Suprapubic skin (tissue), 4 donors: ENCODE measurements at places on chromosomes 3 and 15. TPM values are rescaled to one million over a fixed set of nuclear protein-coding genes. Genes with fewer than 3 reads are reported as not detected.
A peak's percentile ranks its signal among the peaks of the same experiment; 100 is the strongest.

GRCh38 chr3:143979813-143980212 lies 8.2 kb downstream of the DIPK2A start:
- no peak for DNase-seq

GRCh38 chr3:87002346-87002745 lies 11.4 kb upstream of the VGLL3 start:
- no peak for DNase-seq

DNA sequence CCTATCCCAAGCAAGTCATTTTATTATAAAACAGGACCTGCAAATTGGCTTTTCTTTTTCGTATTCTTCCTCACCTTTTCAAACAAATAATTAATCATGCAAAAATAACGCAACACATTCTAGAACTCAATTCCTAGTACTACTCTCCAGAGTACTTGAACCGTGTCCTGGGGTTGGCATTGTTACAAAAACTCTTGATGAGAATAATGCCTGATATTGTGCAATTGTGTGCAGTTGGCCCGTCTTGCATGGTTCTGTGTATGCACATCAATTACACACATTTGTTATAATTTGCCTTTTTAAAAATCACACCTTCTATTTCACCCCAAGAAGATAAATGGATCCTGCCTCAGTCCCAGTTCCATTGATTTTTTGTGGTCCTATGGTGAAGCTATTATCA lies 205.4 kb downstream of the EPHB1 start:
- no peak for DNase-seq

DNA sequence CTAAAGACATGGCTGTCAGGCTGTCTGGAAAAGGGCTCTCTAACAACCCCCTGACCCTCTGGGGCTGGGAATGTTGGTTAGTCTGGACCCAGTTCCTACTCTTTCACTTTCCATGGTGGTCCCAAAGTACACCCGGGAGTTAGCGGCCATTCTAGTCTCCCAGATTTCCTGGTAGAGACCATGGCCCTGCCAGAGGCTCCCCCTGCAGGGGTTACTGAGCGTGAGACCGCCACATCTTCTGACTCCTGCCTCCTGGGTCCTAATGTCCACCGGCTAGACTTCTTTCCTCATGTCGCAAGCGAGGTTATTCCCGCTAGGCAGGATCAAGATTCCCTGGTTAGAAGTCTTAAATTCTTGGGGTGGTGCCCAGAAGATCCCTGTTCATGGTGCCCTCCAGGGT lies 540.0 kb upstream of the ROBO1 start:
- no peak for DNase-seq

GRCh38 chr3:27138562-27138961 lies 230.6 kb downstream of the NEK10 start:
- no peak for DNase-seq

GRCh38 chr3:57500506-57500905 lies 43.6 kb downstream of the DNAH12 start:
- DNase-seq, result no peak

DNA sequence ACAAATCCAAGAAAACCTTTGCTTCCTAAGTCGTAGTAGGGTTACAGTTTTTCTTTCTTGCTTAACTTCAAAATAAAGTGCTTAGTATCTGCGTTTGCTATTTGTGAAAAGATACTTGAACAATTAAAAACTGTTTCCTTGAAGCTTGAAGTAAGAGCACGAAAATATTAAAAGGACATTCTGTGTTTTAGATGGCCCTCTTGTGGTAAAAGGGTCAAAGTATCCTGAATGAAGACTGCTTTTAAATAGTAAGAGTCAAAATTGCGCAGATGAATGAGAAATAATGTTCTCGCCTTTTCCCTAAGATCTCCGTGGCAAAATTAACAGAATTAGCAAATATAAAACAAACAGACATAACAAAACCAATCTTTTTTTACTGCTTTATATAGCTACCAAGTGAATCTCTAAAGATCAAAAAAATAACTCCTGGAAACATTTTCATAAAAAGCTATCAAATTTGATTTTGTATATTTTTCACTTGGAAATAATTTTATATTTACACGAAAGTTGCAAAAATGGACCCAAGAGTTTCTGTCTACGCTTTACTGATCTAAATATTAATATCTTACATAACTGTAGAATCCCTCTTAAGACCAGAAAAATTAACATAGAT lies 175.4 kb downstream of the MBNL1 start:
- DNase-seq, result no peak

GRCh38 chr15:67116742-67117141 lies 51.3 kb downstream of the SMAD3 start:
- DNase-seq, result no peak

- DNase-seq, result no peak
Measured at GRCh38 chr3:63351159-63352007, 73.3 kb downstream of the SYNPR start.

DNA sequence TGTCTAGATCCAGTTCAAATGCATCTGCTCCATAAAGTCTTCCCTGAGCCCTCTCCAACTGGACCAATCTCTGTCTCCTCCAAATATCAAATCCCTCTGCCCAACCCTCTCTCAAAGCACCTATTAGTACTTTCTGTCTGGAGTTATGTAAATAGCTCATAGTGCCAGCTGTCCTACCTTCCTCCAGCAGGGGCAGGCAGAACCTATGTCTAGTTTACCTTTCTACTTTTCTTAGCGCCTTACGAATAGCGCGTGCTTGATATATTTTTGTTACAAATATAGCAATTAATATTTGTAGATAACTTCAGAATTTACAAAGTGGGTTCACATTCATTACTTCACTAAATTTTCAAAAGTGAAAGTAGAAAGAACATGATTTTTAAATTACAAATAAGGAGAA lies 14.0 kb upstream of the CCDC80 start:
- DNase-seq, result no peak

DNA sequence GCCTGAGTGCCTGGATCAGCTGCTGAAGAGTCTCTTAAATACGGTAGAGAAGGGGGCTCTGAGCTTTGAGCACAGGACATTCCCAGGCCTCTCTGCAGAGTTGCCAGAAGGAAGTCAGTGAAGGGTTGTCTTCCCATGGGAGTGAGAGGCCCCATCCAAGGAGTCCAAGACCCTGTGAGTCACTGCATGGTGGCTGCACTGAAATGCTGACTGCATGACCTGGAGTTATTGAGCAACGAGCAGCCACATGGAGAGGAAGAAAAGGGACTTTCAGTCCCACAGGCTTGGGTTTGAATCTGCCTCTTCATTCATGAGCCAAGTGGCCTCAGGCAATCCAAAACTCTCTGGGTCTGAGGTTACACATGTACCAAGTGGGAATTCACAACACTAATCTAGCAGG lies 69.6 kb upstream of the RASGRF1 start:
- DNase-seq, result no peak

DNA sequence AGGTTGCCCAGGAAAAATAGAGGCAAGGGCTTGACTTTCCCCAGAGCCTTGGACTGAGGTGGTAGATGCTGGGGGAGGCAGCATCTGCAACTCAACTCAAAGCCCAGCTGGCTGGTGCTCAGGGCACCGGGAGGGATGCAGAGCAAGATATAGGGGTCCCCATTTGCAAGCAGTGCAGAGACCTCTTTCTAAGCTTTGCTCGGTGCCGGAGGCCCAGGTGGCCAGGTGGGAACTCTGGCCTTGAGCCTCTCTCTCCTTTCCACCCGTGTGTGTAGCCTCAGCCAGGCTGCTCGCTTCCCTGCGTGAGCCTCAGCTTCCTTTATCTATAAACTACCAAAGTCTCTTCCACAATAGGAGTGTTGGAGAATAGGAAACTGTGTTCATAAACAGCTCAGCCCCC lies 36.5 kb downstream of the SLC6A6 start:
- DNase-seq, result no peak

DNA sequence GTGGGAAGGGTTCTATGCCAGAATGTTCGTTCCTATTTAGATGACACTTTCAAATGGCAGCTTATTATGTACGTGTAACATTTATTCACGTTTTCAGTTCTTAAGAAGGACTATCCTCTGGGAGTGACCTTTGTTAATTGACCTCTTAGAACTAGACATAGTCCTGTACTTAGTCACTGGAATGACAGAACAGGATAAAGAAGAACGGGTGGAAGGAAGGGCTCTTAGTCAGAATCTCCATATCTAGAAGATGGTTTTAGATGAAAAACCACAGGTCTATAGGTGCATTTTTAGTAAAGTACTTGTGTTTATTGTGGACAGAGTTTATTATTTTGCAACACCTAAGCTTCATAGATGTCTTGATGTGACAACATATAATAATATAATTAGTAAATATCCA lies 6.5 kb downstream of the METTL6 start:
- no peak for DNase-seq

DNA sequence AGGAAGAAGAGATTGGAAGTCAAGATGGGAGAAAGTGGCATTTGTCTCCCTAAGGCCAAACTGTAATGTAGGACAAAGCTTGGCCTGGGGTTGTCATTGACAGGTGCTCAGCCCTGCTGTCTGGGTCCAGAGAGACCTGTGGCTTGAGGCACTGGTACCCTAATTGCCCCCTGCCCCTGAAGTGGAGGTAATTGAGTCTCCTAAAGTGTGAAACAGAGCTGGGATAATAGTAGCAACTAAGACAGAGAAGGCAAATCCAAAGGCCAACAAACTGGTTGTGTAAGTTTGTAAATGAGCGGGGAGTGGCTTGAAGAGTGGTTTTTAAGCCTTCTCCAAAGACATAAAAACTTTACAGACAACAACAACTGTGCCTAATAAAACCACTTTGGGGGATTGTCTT lies 264.2 kb upstream of the ROPN1 start:
- no peak for DNase-seq

DNA sequence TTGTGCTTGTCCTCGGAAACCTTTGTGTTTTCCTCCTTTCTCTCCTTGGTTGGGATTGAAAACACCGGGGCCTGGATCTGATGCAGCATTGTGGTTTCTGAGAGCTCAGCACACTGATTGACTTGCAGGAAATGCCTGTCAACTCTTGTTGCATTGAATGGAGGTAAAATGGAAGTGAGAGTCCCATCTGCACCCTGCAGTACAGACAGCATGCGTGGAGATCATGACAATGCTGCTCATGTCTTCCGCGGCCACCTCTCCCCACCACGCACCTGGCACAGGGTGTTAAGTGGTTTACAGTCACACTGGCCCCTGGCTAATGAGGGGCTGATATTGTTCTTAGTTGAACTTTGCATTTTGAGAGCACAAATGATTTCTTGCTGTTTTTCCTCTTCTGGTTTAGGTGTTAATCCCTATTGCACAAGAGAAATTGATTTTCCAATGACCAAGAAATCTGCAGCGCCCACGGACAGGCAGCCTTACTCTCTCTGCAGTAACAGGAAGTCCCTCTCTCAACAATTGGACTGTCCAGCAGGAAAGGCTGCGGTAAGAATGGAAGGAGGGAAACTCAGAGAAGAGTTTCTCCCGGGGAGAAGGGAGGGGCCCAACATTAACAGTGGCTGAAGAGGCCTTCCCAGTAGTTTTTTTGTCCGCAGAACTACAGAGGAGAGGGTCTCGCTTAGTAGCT lies 58.5 kb downstream of the STARD5 start:
- DNase-seq, result no peak

DNA sequence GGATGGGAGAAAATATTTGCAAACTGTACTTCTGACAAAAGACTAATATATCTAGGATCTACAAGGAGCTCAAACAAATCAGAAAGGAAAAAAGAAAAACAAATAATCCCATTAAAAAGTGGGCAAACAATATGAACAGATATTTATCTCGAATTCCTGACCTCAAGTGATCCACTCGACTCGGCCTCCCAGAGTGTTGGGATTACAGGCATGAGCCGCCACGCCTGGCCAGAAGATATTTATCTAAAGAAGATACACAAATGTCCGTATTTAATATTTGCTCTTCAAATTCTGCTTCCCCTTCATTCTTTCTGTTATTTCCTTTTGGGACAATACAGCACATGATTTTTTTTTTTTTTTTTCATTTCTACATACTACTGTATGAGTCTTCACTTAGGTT lies 151.7 kb upstream of the GRM7 start:
- DNase-seq, result no peak

- DNase-seq, result no peak
Measured at GRCh38 chr3:11384074-11384473, 111.9 kb downstream of the ATG7 start.

- no peak for DNase-seq
Measured at GRCh38 chr3:152384412-152384811, 115.7 kb downstream of the MBNL1 start.

GRCh38 chr3:8825153-8825825 lies 55.9 kb upstream of the OXTR start:
- no peak for DNase-seq

DNA sequence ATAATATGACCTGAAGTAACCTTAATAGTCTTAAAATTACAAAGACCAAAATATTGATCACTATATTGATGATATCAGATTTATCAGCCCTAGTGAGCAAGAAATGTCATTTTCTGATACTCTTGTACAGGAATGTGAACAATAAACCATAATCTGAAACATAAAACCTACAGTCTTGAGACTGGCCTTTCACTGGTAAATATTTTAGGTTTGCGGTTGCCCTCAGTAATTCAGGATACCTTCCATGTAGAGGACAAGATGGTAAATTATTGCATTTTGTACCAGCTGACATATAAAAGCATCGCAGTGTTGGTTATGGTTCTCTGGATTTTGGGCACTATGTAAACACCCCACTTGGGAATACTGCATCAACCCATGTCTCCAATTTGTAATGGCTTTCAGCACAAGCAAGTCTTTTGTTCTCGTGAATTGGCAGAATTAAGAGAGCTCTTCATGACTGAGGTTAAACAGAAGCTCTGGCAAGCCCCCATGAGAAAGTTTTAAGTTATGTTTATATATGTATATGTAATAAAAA lies 128.5 kb downstream of the LMLN start:
- DNase-seq, result no peak

DNA sequence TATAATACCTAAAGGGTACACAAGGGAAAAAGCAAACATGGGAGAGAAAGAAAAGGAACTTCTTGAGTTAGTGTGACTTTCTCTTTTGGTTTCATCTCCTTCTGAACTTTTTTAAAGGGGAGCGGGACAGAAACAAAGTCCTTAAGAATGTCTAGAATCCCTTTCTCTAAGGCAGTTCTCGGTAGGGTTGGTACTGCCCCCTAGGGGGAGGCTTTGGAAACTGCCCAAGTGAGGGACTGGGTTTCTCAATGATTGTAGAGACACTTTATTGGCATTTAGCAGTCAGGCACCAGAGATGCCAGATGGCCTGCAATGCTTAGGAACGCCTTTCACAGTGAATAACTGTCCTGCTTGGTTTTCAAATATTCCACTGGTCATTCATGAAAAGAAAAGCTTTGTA lies 172.7 kb downstream of the WDR72 start:
- DNase-seq, result no peak

DNA sequence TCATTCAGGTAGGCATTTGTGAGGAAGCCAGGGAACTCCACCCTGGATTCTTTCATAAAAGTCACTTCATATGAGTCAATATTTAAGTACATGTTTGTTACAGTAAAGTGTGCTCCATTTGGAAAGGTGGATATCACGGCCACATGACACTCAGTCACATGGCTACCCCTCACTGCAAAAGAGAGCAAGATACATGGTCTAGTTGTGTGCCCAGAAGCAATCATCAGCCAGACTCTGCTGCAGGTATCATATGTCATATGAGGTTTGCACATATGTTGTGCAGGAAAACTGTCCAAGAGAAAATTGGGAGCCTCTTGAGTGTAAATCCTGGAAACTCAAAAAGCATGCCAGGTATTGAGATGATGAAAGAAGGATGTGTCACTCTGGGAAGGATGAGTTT lies 55.0 kb upstream of the NMNAT3 start:
- no peak for DNase-seq

- DNase-seq, result peak; percentile 56
Measured at GRCh38 chr15:88695101-88695500, 56.3 kb downstream of the ISG20 start.

Gene DPPA2
- not detected for total RNA-seq

Gene ANAPC13
- total RNA-seq, result 20.8 TPM

Gene COL6A5
- 0.32 TPM for total RNA-seq

Gene CCR8
- total RNA-seq, result not detected

Gene GREM1
- 0.85 TPM for total RNA-seq

Gene CCNL1
- total RNA-seq, result 282 TPM

Gene HTR3E
- total RNA-seq, result 1.1 TPM

Gene TBCCD1
- total RNA-seq, result 17.7 TPM

Gene PLD1
- 54.8 TPM for total RNA-seq
